ENCODE measurements at places on chromosomes 4 and X.
A peak's percentile ranks its signal among the peaks of the same experiment; 100 is the strongest.

DNA sequence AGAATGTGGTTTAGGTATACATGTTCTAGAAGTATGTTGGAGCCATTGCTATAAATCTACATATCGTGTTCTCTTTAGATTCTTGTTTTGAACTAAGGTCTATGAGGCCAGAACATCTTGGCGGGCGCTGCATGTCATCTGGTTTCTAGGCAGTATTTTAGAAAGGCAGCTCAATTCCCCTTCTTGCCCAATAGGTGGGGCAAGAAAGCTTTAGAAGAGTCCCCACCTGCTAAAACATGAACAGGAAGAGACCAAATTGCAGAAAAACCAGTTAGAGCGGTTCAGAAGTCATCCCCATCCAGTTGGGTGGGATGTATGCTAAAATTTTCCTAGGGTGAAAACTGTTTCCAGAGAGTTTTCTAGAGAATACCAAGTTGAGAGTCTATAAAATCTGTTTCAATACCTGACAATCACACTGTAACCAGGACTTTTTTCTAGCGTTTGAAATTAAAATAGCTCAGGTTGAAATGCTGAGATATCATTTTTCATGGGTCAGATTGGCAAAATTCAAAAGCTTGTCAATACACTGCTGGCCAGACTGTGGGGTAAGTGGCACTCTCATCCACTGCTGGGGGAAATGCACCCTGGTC is 17.5 kb upstream of the SH3KBP1 start:
- DNase-seq, result no peak

- DNase-seq, result no peak
Measured at GRCh38 chr4:6322761-6323566, 53.3 kb downstream of the WFS1 start.

GRCh38 chr4:89000844-89001360 is 56.1 kb downstream of the FAM13A start:
- no peak for DNase-seq

GRCh38 chrX:55142206-55142918 is 53.5 kb downstream of the PAGE2 start:
- no peak for DNase-seq

DNA sequence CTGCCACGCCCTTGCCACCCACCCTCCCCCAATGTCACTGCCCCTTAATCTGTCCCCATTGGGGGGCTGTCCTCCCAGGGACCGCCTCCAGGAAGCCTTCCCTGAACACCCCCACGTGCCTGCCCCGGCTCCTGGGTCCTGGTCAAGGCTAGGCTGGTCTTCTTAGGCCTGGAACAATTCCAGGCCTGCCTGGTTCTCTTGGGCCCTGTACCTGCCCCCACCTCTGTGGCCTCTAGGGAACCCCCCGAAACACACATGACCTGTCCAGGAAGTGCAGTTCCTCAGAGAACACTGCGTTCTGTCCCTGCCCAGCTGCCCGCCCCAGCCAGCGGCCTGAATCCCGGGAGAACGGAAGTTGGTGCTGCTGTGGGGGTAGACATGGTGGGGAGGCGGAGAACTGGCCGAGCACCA is 5.1 kb downstream of the MXD4 start:
- no peak for DNase-seq

DNA sequence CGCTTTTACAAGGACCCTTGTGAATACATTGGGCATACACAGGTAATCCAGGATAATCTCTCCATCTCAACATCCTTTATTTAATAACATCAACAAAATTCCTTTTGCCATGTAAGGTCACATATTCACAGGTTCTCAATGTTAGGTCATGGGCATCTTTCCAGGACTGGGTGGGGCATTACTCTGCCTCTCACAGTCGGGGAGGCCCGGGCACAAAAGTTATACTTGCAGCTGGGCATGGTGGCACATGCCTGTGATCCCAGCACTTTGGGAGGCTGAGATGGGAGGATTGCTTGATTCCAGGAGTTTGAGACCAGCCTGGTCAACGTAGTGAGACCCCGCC is 93.7 kb upstream of the AP1S2 start:
- DNase-seq, result no peak

- no peak for DNase-seq
Measured at GRCh38 chrX:39150220-39150619, 349.0 kb downstream of the MID1IP1 start.

GRCh38 chr4:28211676-28212470 is 1351.2 kb downstream of the STIM2 start:
- no peak for DNase-seq

DNA sequence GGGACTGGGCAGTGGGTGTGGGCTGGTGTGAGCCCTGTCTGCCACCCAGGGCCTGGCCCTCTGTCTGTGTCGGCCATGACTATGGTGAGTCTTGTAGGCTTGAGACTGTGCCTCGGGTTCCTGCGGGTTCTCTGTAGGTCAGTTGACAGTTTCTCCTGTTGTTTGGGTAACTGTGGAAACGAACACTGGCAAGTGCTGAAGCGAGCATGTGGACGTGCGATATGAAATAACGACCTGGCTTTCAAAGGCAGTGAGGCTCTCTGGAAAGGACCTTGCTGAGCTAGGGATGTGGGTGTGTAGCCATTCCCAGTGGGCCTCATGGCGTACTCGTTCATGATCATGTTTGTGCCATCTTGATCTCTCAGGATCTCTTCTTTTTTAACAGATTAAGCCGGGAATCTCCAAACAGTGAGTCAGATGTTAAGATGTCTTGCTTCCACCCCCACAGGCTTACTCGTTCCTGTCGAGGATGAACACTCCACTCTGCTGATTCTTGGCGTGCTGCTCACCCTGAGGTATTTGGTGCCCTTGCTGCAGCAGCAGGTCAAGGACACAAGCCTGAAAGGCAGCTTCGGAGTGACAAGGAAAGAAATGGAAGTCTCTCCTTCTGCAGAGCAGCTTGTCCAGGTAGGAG is 41.3 kb downstream of the HTT start:
- no peak for DNase-seq

- DNase-seq, result no peak
Measured at GRCh38 chr4:129094347-129094746, 1.0 kb upstream of the SCLT1 start.

DNA sequence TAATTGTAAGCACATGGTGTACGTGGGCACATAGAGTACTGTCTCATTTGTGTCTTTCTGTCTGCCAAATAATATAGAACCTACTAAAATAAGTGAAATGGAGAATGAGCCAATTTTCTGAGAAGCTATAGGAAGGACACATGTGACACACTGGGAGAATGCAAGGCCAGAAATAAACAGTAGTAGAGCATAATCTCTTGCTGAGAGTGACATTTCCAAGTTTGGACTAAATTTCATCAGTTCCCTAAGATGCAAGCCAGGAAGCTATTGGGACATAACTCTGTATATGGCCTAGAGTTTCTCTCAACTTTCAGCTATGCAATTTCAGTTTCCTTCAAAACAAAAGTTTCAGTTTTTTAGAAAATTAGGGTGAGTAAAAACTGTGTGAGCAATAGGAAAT is 638.7 kb downstream of the PCDH18 start:
- DNase-seq, result no peak

DNA sequence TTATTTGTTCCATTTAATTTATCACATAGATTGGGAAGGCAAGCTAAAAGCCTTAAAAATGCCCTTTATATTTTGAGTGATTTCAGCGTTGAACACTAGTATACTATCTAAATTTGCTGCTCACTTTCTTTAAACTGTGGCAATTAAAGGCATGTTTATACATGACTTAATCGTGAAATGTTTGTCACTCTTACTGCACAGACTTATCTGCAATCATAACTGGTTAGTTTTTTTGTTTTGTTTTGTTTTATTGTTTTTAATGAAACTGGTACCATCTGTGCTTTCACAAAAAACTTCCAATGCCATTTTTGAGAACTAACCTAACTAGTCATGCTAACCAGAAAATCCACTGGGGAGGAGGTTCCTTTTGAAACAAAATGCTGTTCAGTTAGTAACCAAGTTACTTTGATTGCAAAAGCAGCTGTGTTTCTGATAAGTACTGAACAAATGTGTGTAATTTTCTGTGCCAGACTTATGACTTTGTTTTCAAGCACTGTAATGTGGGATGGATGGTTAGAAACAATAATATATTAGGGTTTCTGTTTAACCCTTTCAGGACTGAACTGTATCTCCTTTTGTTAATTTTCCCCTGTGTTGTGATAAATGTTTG is 56.1 kb downstream of the CCKAR start:
- no peak for DNase-seq

- DNase-seq, result no peak
Measured at GRCh38 chrX:132041015-132041414, 17.9 kb downstream of the STK26 start.

DNA sequence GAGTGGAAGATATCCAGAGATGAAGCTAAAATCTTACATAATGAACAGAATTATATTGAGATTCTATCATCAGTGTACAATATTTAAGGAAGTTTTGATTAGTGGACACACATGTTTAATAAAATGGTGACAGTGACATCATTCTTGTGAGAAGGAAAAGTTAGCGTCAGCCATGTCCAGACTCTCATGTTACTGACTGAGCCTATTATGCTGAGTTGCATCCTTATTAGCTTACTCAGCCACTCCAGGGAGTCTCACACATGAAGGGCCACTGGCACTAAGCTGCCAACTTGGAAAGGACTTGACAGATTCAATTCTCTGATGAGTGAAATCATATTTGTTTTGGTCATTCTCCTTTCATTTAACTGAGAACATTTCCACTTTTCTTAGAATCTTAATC is 170.6 kb downstream of the BANK1 start:
- no peak for DNase-seq

DNA sequence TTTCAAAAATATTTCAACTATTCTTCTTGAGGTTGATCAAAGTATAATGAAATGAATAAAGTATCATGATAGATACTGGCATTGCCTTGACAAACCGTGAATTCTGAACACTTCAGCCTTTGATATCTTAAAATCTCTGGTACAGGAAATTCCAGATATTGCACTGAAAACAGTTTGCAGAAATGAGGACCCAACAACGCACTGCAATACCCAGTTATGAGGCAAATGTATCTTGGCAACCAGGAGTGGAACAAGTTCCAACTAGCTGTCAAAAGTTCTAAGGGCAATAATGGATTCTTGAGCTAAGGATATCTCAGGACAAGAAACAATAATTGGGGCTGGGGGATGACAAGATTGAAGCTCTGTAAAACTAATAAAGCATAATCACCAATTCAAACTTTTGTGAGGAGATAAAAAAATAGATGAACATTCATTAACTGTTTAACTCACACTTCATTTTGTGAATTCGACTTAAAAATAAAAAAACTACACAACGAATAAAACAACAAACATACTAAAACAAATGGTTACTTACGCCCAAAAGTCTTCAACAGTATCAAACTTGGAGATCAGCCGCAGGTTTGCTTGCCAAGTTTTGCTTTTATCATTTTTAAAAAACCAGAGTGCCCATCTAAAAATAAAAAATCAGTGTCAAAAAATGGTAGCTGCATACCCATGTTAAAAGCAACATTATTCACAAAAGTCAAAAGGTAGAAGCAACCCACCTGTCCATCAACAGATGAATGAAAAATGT is 38.1 kb downstream of the EIF4E start:
- no peak for DNase-seq

GRCh38 chr4:141302924-141303323 is 82.2 kb downstream of the ZNF330 start:
- no peak for DNase-seq

- no peak for DNase-seq
Measured at GRCh38 chrX:132187451-132187850, 31.8 kb downstream of the RAP2C start.

DNA sequence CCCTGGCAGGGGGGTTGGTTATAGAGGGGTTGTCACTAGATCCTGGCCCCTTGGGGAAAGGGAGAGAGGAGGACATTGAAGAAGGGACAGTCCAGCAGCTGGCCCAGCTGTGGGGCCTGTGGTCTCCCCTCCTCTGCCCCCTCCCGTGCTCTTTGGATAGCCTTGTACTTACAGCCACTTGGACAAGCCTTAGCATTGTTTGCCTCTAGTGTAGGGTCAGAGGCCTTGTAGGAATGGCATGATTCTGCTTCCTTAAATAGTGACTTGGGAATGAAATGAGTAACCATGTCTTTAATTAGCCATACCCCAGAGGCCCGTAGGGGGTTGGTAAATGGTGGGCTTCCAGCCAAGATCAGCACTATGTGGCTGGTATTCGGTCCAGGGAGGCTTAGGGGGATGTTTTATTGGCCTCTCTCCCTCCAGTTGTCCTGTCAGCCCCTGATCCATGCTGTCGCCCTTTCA is 230.6 kb downstream of the PTTG2 start:
- no peak for DNase-seq

DNA sequence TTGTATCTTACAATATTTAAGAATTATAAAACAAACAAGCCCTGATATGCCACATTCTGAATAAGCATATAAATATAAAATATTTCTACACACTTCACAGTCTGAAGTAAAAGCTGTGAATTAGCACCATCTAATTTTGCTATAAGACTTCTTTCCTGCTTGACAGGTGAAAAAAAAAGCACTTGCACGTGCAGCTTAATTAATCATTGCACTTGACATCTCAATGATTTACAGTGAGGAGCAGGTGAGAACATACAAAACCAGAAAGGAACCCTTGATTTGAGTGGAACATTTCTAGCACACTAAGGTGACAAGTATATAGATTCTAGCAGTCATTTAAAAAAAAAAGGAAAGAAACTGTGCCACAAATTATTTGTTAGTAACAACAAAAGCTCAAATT is 47.9 kb downstream of the CHIC2 start:
- no peak for DNase-seq

GRCh38 chr4:184514121-184514988 is 40.0 kb upstream of the IRF2 start:
- peak; percentile 18 for DNase-seq

DNA sequence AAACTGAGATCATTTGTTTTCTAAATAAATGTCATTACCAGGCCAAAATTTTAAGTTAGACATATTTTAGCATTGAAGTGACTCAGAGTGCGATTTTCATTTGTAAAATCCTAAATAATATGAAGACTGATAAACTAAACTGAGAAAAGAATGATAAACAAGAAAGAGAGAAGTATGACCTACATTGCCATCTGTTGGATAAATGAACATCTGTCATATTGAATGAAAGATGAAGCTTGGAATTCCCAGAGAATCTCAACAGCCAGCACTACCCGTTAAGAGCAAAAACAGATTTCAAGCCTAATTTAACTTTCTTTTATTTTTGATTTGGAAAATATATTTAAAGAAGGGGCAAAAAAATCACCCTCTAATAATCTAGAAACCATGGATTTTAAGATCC is 591.0 kb upstream of the ATOH1 start:
- DNase-seq, result no peak

DNA sequence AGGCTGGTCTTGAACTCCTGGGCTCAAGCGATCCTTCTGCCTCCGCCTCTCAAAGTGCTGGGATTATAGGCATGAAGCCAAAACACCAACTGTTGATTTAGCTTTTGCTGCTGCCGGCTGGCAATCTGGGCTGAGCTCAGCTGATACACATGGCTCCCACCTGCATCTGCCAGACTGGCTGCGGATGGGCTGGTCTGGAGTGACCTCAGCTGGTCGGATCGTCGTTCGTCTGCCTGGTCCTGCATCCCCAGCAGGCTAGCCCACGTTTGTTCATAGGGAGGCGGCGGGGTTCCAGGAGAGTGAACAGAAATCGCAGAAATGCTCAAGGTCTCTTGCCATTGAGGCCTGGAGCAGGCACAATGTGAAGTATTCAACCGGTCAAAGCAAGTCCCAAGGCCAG is 74.4 kb upstream of the DDX3X start:
- no peak for DNase-seq

- DNase-seq, result no peak
Measured at GRCh38 chrX:3450881-3451570, 104.6 kb upstream of the MXRA5 start.
